Activated CD8-positive, alpha-beta memory T cell treated with anti-CD3 and anti-CD28 coated beads for 1 hour (primary cell): ENCODE measurements at places on chromosomes 4 and X.

DNA sequence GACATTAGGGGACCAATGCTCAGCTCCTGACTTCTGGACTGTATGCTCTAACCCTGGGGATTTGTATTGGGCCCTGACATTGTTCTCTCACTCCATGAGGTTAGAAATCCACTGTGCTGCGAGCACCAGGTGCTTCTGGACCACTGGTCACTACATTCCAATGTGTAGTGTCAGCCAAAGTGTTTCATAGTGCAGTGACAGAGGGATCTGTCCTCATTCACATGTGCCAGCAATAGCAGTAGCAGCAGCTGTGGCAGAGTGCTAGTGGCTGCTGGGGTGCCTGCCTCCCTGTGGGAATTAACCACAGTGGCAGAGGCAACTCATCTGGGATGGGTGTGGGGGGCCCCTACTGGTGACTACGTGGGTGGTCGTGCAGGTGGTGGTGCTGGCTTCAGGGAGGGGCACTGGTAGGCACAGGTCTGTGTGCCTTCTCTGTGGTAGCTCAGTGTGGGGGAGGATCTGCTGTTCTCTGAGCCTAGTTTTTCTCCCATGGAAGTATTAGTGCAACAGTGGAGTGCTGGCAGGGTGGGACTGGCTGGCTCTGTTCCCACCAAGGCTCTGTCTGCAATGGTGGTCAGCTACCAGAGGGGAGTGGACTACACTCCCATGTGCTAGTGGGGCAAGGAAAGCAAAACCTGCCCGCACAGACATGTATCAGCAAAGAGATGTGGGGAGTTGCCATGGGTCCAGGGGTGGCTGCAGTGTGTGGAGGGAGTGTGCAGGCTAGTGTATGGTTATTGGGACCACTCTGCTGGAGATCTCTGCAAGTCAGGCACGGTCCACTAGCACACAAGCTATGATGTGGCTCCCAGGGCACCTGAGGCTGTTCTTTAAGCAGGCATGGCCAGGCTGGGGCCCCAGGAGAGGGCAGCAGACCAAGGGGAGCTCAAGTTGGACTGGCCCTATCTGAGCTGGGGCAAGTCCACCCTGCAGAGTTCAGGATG is 78.5 kb downstream of the SCLT1 start:
- DNase-seq = no peak

DNA sequence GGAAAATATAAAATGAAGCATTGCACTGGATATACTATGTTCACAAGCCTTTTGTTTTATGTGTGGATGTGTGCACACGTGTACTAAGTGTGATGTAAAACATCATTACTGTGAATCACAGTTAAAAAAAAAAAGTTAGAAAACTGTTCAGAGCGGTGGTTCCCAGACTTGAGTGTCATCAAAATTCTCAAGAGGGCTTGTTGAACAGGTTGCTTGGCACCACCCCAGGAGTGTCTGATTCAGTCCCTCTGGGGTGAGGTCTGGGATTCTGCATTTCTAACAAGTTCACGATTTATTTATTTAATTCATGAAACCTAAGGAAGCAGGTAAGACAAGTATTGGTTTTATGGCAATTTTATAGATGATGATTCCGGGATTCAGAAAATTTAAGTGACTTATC is 1.8 kb downstream of the CENPU start:
- DNase-seq = no peak

GRCh38 chr4:92035666-92036065 is 268.1 kb upstream of the GRID2 start:
- DNase-seq = no peak

DNA sequence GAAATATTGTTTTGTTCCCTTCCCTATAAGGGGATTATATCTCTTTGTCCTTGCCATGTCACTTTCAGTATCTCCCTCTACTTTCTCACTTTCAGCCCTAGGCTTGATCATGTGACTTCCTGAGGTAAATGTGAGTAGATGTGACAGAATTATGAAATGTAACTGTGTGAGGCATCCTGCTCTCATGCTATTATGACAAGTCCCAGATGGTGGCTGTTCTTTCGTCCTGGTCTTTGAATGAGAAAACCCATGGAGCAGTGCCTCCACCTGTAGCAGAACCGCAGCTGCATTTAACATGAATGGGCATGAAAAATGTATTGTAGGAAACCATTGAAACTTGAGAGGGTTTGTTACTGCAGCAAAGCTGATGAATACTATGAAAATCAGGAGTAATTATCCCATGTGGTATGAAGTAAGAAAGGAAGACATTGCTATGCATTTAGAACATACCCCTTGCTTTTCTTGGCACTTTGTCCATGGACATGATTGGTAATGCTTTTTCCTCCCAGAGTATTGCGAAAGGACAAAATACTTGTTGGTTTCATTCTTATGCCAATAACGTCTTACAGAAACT is 202.2 kb upstream of the GPRIN3 start:
- no peak for DNase-seq

- DNase-seq = no peak
Measured at GRCh38 chr4:147844781-147845180, 112.9 kb downstream of the ARHGAP10 start.

GRCh38 chr4:182547435-182547834 is 304.2 kb downstream of the TENM3 start:
- DNase-seq = no peak

DNA sequence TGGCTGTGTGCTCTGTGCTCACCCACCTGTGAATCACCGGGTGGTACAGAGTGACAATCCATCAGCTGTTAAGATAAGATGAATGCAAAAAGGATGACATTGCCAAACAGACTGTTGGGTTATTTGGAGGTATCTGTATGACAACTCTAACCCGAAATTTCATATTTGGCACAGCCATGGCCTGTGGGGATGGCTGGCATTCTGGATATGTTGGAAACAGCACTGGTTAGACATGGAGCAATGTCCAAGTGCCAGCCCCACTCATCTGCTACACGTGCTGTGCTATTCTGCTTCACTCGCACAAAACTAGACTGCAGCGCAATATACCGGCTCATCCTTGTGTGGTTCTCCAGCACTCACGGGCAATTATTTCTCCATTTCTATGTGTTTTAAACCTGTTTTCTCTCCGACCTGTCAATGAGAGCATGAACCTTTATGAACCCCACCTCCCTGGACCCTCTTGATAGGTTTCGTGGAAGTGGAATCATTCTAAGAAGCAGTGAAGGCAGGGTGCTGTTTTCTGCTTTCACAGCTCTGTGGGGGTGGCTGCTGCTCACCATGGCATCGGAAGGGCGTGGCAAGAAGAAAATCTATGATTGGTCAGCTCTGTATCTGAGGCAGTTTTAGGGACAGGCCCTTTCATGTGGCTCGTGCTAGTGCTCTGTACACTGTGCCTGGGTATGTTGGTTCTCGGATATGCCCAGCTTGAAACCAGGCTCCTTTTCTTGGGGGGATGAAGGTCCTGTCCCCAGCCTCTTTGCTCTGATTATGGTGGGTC is 94.9 kb downstream of the ENPP6 start:
- DNase-seq = no peak

DNA sequence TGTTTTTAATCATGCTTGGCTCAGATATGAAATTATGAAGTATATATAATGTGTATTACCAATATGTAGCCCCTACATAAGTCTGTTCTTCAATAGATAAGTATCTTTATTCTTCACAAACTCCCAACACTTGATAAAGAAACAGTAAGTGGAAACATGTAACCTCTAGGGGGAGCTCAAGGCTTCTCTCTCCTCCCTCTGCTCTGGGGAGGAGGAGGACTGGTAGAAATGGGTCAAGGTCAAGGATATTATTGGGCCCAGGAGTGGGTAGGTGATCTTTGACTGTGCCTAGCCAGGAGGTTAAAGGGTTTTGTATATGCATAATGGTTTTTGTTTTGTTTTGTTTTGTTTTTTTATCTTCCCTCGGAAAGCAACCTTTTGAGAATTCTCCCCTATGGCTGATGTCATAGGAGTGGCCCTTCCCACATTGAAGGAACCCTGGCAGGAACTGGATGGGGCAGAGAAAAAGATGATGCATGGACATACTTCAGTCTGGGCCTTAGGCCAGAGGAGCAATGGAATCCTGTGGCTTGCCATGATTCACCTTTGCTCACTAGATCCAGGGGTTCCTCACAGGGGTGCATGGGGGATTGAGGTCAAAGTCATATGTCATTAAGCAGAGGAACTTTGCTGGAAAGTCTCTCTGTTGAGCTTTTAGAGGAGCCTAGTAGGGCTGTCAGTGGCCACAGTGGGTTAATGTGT is 460.3 kb downstream of the MID1IP1 start:
- no peak for DNase-seq
